ENCODE measurements at places on chromosomes 3 and 15.

DNA sequence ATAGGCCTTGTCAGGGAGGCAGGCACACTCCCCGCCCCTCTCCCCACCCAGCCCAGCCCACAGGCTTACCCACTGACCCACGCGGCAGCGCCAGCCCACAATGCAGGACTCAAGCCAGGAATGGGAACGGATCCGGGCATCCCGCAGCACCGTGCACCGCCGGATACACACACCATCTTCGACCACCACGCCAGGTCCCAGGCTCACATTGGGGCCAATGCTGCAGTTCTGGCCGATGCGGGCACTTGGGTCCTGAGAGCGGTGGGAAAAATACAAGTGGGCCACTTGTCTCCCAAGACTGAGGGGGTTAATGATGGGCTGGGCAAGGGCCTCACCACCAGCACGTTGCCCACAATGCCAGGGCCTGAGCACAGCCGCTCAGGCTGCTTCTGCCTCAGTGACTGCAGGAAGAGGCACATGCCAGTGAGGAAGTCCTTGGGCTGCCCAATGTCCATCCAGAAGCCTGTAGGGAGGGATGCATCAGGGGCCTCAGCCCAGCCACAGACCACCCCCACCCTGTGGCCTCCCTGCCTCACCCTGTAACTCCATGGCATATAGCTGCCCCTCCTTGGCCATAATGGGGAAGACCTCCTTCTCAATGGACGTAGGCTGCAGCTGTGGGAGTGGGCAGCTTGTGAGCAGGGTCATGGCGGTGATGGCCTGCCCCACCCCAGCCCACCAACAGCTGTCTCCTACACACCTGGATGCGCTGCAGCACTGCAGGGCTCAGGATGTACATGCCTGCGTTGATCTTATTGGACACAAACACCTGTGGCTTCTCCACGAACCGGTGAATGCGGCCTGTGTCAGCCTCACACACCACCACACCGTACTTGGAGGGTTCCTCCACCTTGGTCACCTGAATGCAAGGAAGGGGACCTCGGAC is 1.6 kb downstream of the GMPPB start:
- DNase-seq, result no peak

- no peak for DNase-seq
Observed at GRCh38 chr15:36843822-36844221, 256.5 kb downstream of the MEIS2 start.

GRCh38 chr3:141915766-141916165 is 39.3 kb downstream of the ATP1B3 start:
- no peak for DNase-seq

GRCh38 chr15:37820380-37821128 is 113.9 kb upstream of the TMCO5A start:
- DNase-seq, result no peak

- DNase-seq, result no peak
Observed at GRCh38 chr3:12370758-12371157, 81.9 kb downstream of the PPARG start.

Data from activated CD4-positive, alpha-beta T cell treated with anti-CD3 and anti-CD28 coated beads, Interleukin-2, amount 50 U/mL, for 1 hour (primary cell).